SJSA1 (cell line): ENCODE measurements at places on chromosomes 16 and 17. TPM values are rescaled to one million over a fixed set of nuclear protein-coding genes. Genes with fewer than 3 reads are reported as not detected.

DNA sequence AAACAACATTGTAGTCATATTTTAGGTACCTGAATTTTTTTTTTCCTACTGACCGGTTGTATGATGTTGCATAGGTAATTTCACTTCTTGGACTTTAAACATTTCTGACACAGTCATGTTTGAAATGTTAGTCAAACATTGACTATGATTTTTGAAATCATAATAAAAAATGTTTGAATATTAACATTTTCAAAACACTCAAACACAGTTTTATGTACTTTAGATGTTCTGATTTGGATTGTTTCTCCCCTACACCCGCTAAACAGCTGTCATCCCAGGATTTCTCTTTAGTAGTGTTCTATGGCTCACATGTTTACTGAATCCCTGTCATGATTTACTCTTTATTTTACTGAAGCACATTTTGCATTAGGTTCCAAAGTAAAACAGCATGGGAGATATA is 102.9 kb upstream of the NPEPPS start:
- DNase-seq: no peak

DNA sequence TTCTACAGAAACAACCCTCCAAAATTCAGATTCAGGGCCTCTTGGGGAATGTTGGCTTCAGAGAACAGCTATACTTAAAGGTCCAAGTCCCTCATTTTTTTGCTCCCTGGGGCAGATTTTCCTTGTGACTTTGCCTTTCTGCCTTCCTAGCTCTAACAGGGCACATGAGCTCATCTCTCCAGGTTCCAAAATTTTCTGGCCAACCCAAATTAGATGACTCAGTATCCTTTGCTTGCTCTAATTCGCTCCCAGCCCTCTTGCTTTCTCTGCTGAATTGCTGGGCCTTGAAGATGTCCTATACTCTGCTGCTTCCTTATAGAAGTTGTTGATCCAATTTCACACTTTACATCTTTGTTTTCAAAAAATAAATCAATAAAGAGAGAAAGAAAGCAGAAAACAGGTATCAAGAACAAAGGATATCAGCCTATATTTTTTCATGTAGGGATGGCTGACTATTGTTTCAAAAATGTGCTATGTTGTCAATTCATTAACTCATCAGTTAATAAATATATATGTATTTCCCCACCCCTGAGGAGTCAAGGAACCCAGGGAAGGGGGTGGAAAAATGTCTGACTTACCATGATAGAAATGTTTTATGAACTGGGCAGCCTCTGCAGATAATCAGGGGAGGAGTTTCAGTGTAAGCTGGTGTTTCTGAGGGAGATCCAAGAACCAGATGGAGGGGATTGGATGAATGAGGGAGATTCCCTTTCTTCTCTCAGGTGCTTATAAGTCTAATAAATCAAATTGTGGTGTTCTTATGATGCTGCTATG is 1.0 kb upstream of the KRTAP4-2 start:
- DNase-seq: no peak

- no peak for DNase-seq
Observed at GRCh38 chr17:77869665-77870132, 88.8 kb upstream of the TNRC6C start.

- DNase-seq: no peak
Observed at GRCh38 chr17:48296453-48296852, 133.6 kb downstream of the SKAP1 start.

- DNase-seq: no peak
Observed at GRCh38 chr16:82891918-82892317, 265.1 kb downstream of the CDH13 start.

MFAP4 gene
- total RNA-seq: 0.39 TPM in 1 of 2 replicates, not detected in the other

DNA sequence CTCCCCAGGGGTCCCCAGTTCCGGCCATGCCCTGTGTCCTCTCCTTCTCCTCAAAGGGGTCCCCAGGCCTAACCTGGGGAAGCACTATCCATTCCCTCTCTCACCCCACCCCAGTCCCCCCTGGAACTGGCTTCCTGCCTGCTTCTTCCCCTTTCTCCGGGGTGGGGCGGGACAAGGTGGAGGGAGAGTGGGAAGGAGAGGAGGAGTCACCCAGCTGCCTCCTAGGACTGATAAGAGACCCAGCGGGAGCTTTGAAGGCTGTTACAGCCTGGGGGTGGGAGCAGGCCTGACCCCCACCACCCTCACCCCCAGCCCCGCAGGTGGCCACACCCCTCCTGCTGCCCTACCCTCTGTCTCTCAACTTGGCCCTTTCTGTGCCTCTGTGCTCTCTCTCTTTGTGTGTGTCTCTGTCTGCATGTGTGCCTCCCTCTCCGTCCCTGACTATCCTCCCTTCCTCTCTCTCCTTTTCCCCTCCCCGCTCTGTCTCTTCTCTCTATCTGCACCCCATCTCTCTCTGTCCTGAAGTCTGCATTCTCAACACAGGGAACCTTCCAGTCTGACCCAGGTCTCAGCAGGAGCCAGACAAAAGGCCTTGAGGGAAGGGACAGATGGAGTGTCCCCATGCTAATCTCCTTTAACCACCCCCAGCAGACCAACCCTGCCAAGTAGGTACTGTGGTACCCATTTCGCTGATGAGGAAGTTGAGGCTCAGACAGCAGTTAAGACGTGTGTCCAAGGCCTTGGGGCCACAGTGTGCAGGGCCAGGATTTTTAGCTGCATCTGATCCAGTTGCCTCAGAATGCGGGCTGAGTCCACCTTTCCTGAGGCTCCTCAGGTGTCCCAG is 66.1 kb downstream of the RAB11FIP4 start:
- DNase-seq: no peak

ALOXE3 gene
- total RNA-seq: not detected in 2 replicates

CSF3 gene
- not detected in 2 replicates for total RNA-seq

DNA sequence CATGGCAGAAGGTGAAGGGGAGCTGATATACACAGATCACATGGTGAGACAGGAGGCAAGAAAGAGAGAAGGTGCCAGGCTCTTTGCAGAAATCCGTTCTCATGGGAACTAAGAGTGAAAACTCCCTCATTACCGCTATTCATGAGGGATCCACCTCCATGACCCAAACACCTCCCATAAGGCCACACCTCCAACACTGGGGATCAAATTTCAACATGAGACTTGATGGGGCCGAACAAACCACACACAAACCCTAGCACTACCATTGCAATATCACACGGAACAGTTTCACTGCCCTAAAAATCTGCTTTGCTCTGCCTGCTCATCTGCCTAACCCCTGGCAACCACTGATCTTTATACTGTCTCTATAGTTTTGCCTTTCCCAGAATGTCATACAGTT is 34.8 kb downstream of the C17orf67 start:
- no peak for DNase-seq

ARHGAP44 gene
- 0.58 and 5.1 TPM in 2 replicates for total RNA-seq

CES3 gene
- not detected in 2 replicates for total RNA-seq

GRCh38 chr16:29310852-29311314 is 95.6 kb downstream of the NPIPB11 start:
- no peak for DNase-seq

P2RX1 gene
- 5.1 and 9.6 TPM in 2 replicates for total RNA-seq

HIC1 gene
- total RNA-seq: 28.8 and 31.3 TPM in 2 replicates

KRTAP4-5 gene
- not detected in 2 replicates for total RNA-seq

DNA sequence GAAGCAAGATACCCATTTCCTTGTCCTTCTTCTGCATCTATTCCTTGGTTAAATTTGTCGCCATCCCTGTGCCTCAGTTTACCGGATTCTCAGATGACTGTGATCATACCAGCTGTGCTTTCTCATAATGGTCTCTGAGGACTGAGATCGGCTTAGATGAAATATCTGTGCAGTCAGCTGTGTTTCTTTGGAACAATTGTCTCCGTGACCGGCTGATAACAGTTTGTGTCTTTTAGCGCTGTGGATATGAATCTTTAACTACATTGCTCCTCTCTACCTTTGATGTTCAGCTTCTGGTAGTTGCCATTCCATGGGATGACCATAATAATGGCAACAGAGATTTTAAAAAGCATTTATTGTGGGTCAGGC is 473 bp downstream of the FTO start:
- DNase-seq: no peak

DNA sequence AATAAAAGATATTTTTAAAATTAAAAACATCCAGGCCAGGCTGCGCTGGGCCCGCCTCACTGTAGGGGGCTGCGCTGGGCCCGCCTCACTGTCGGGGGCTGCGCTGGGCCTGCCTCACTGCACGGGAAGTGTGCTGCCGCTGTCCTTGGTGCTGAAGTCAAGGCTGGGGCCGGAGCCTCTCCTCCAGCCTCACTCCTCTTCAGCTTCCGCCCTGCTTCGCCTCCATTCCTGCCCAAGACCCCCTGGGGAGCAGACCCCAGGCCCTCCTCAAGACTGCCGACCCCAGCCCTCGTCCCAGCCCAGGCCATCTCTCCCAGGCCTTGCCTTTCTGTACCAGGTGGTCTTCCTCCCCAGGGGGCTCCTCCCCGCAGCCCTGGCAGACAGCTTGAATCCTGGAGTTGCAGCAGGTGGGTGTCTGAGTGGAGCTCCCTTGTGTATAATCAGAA is 26.2 kb downstream of the ENDOV start:
- peak; percentile 38 for DNase-seq

DNA sequence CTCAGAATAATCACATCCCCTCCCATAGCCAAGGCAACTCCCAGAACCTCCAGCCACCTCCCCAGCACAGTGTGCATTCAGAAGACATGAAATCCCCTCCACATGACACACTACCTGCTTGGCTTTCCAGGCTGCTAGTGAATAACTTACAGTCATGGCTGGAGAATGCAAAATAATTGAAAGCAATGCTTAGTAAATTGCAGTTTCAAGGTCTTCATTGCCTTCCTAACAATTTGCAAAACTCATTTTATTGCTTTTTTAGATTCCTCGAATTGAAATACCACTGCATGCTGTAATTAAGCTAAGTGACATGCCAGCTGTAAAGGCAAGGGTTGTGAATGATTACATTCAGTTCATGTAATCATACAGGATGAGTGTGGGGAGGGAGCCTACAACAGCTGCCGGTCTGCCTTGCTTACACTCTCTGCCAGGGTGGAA is 29.0 kb upstream of the HOXB13 start:
- DNase-seq: no peak

CLEC3A gene
- not detected in 2 replicates for total RNA-seq

GRCh38 chr16:726438-727290 is at the start of the genes CCDC78 and HAGHL:
Gene CCDC78 (minus strand): TSS chr16:726443. CDS start chr16:726367, 76 bp downstream.
Gene HAGHL (plus strand): TSS chr16:727106. CDS start chr16:727510, 404 bp downstream.
- DNase-seq: no peak

- DNase-seq: no peak
Observed at GRCh38 chr17:73189417-73190099, 3.3 kb upstream of the COG1 start.

DNA sequence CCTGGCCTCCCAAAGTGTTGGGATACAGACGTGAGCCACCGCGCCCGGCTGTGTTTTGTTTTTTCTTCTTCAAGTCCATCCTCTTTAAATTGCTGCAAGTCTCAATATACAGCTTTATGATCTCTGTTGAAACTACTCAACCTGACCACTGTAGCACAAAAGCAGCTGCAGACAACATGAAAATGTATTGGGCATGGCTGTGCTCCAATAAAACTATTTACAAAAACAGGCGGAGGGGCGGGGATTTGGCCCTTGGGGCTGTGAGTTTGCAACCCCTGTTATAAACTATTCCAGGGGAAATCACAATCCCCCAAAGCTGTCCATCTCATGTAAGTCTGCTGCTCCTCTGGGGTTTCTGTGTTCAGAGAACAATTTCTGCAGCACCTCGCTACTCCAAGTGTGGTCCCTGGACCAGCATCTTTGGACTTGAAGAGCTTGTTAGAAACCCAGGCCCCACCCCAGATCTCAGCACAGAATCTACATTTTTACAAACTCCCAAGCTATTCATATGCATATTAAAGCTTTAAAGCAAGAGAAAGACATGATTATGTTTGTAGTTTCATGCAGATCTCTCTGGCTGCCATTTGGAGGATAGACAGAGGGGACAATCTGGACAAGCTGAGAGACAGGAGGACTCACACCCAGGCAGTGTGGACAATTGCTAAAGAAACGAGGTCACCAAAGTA is 33.6 kb downstream of the TEKT5 start:
- DNase-seq: no peak

CCL1 gene
- not detected in 2 replicates for total RNA-seq

- DNase-seq: no peak
Observed at GRCh38 chr16:7976563-7976962, 613.7 kb downstream of the TMEM114 start.

LRRC75A gene
- total RNA-seq: 0.39 TPM in 1 of 2 replicates, not detected in the other

WFIKKN1 gene
- 0.39 and 0.41 TPM in 2 replicates for total RNA-seq

GRCh38 chr16:86508947-86509758 is 1.2 kb upstream of the FOXF1 start:
- DNase-seq: peak; percentile 82

DNA sequence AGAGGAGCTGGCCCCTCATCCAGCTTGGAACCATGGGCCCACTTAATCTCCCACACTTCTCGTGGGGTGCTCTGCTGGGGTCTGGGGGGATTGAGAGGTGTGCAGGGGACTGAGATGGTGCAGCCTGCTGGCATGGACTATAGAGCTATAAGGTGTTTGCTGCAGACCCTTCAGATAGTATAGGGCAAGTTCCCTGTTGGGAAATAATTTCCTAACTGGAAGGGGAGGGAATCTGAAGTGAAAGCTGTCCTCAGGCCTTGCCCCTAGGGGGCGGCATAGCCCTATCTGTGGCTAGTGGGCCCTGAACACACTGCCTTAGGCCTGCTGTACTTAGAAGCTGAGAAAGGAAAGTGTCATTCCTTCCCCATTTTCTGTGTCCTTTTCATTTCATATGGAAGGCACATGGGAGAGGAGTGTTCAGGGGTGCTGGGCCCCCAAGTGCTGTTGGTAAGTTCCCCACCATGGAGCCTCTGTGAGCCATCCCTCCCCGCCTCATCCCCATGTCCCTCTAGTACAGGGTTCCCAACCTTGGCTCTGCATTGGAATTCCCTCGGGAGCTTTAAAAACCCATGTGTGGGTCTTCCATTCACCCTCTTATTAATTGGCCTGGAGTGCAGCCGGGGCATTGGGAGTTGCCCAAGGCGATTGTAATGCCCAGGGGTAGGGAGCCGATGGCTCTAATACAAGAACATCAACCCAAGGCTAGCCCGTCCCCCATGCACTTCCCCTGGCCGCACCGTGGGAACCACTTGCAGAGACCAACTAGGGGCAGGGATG is 19.7 kb downstream of the GOSR2 start:
- peak; percentile 58 for DNase-seq

AOC3 gene
- not detected in 2 replicates for total RNA-seq

CDYL2 gene
- total RNA-seq: 2.5 and 15.1 TPM in 2 replicates

- DNase-seq: no peak
Observed at GRCh38 chr16:28282045-28282444, 10.3 kb upstream of the SBK1 start.

DNA sequence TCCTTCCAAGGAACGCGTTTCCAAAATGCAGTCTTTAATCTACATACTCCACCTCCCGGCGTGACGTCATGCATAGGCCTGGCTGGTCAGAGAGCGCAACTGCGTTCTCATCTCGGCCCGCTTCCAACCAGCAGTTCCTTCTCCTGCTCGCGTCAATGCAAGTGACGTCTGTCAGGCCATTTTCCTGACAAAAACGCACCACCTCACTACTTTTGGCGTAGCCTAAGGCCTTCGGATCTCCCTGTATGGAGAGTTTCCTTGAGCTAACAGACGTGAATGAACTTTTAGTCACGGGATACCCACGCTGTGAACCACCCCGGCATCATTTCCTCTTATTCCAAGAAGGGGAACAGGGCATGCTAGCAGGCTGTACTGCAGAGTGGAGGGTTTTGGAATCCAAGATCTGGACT is 25.0 kb downstream of the TEX14 start:
- no peak for DNase-seq

GRCh38 chr16:17831330-17831729 is 360.6 kb upstream of the XYLT1 start:
- no peak for DNase-seq

GRCh38 chr17:9209781-9210370 is 188.6 kb downstream of the NTN1 start:
- no peak for DNase-seq

- no peak for DNase-seq
Observed at GRCh38 chr17:21164620-21165019, 37.9 kb downstream of the DHRS7B start.

GRCh38 chr16:48292452-48292851 is 45.1 kb upstream of the ABCC11 start:
- no peak for DNase-seq

GRCh38 chr16:87538160-87538559 is 45.3 kb upstream of the ZCCHC14 start:
- peak; percentile 27 for DNase-seq
